ENCODE measurements at places on chromosomes 12 and 14. TPM values are rescaled to one million over a fixed set of nuclear protein-coding genes. Genes with fewer than 3 reads are reported as not detected.

Gene AMHR2
- total RNA-seq: 0.24 TPM

- no peaks in the 10 kb centered on the region for H3K36me3 ChIP-seq
- H3K4me3 ChIP-seq: no peak overlapping the region
- H3K27ac ChIP-seq: peak overlapping the region; percentile 9
- DNase-seq: no peak
- H3K4me1 ChIP-seq: peaks cover 43% of the 10 kb centered on the region
- H3K27me3 ChIP-seq: no peaks in the 10 kb centered on the region
These were observed 2.7 kb upstream of the TC2N start for GRCh38 chr14:91870001-91870400.

Gene GPR84
- 2.9 TPM for total RNA-seq

- H3K4me1 ChIP-seq: peaks cover 3% of the 10 kb centered on the region
- no peaks in the 10 kb centered on the region for H3K27me3 ChIP-seq
- peak within 1 kb of the TSS; percentile 7 for H3K27ac ChIP-seq
- DNase-seq: peak; percentile 26
- H3K4me3 ChIP-seq: peak within 1 kb of the TSS; percentile 55
These were observed at the start of gene ACOT4 for GRCh38 chr14:73591690-73592449. ACOT4 (plus strand) TSS chr14:73591873; CDS start chr14:73591960, 87 bp downstream.

DNA sequence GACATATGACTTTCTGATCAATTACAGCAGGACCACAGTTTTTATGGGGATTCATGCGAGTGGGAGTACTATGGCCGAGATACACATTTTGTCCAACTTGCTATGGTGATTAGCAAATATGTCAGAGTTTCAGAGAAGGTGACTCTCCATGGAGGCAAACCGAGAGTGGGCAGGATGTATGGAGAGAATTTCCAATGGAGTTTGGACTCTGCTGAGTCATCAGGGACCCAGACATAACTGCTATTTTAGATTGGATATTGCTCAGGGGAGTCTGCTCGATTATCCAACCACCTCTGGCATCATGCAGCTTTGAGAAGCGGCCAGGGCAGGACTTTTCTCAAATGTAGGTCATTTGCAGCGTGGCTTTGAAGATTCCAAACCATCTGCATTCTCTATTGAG is 9.5 kb upstream of the GSG1 start:
- no peak for DNase-seq
- peaks cover 19% of the 10 kb centered on the region for H3K4me1 ChIP-seq
- H3K27me3 ChIP-seq: no peaks in the 10 kb centered on the region
- no peaks in the 10 kb centered on the region for H3K36me3 ChIP-seq

DNA sequence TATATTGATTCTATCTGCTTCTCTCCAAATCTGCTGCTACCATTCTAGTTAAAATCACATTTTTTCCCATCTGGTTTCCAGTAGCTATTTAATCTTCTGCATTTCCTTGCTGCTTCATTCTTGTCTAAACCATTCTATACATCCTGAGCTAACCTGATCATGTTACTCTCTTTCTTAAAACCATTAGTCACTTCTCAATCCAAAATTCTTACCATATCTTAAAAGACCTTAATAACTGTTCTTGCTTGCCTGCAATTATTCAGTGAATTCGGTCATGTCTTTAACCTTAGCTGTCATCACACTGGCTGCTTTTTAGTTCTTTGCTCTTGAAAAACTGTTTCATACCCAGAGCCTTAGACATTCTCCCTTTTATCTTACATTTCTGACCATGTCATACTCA is 56.4 kb upstream of the PZP start:
- no peak overlapping the region for H3K4me3 ChIP-seq
- no peak overlapping the region for H3K27ac ChIP-seq

Gene JKAMP
- 22.0 TPM for total RNA-seq

Gene TDRD9
- 7.4 TPM for total RNA-seq

- no peak overlapping the region for H3K4me3 ChIP-seq
- no peak for DNase-seq
- H3K36me3 ChIP-seq: peaks cover 83% of the 10 kb centered on the region
- no peaks in the 10 kb centered on the region for H3K4me1 ChIP-seq
These were observed 32.6 kb downstream of the COCH start for GRCh38 chr14:30906752-30907658.

- H3K4me1 ChIP-seq: no peaks in the 10 kb centered on the region
- no peaks in the 10 kb centered on the region for H3K36me3 ChIP-seq
- H3K27me3 ChIP-seq: no peaks in the 10 kb centered on the region
- H3K27ac ChIP-seq: no peak overlapping the region
- H3K4me3 ChIP-seq: no peak overlapping the region
These were observed 152.6 kb upstream of the TBX3 start for GRCh38 chr12:114836609-114837008.

DNA sequence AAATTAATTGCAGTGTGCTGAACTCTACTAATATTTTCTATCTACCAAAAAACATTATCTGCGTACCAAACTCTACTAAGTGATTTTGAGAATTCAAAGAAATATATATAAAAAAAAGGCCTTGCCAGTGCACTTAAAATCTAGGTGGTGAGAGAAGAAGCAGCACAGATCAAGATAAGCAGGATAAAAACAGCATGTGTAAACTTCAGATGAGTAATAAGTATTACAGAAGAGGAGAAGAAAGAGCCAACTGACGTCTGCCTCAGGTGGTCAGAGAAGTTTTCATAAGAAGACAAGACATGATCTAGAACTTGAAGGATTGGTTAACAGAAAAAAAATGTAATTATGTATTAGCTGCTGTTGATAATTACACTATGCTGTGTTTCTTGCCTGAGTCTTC is 166.4 kb downstream of the DUSP6 start:
- H3K4me3 ChIP-seq: no peak overlapping the region
- no peak for DNase-seq
- no peaks in the 10 kb centered on the region for H3K27me3 ChIP-seq
- H3K27ac ChIP-seq: no peak overlapping the region

DNA sequence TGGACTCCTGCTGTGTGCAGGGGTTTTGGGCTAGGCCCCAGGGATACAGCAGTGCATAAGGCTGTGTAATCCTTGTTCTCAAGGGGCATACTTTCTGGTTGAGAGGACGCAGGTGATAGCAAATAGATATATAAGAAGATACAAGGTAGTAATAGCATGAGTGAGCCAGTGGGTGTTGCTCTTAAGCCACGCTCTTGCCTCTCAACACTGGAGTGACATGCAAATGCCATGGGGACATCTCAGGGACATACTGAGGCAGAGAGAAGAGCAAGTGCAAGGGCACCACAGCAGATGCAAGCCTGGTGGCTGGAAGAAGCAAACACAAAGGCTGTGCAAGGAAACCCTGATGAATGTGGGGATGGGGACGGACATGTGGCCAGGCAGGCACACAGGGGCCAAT is 223.3 kb downstream of the CHST11 start:
- no peak overlapping the region for H3K27ac ChIP-seq
- no peaks in the 10 kb centered on the region for H3K36me3 ChIP-seq
- H3K4me3 ChIP-seq: no peak overlapping the region
- no peak for DNase-seq
- H3K27me3 ChIP-seq: no peaks in the 10 kb centered on the region

DNA sequence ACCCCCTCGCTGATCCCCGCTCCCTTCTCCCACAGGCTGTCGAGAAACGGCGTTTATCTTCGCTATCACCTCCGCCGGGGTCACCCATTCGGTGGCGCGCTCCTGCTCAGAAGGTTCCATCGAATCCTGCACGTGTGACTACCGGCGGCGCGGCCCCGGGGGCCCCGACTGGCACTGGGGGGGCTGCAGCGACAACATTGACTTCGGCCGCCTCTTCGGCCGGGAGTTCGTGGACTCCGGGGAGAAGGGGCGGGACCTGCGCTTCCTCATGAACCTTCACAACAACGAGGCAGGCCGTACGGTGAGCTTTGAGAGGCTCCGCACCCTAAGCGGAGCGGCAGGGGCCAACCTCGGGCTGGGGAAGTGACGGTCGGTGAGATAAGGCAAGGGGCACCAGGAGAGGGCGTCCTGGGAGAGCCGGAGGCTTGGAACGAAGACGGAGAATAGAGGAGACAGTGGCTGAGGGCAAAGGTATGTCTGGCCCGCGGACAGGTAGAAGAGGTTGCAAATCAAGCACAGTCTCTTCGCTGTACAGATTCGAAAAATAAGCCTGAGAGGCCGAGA is 2.3 kb downstream of the WNT1 start:
- H3K36me3 ChIP-seq: no peaks in the 10 kb centered on the region
- peaks cover 39% of the 10 kb centered on the region for H3K4me1 ChIP-seq
- H3K27me3 ChIP-seq: peaks cover 81% of the 10 kb centered on the region
- peak overlapping the region; percentile 30 for H3K4me3 ChIP-seq
- no peak for DNase-seq

Gene ADAMTS20
- total RNA-seq: not detected

DNA sequence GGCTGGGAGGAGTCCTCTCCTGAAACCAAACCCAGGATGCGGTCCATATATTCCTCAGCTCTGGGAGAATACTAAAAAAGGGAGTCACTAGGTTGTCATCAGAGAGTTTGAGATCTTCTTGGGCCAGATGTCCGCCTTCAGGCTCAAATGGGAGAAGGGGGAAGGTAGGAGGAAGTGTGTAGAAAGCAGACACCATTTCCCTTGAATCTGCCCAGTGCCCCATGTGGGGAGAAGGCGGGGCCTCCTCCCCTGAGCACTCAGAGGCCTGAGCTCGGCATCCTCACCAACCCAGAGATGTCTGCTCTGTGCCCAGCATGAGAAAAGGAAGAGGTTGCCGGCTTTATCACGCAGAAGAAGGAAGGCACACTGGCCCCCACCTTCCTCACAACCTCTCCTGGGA is 37.3 kb downstream of the LTBP2 start:
- H3K27me3 ChIP-seq: no peaks in the 10 kb centered on the region
- H3K4me3 ChIP-seq: no peak overlapping the region
- H3K4me1 ChIP-seq: peaks cover 78% of the 10 kb centered on the region

Gene FAM181A
- total RNA-seq: not detected

Gene ZNF891
- total RNA-seq: 0.67 TPM

GRCh38 chr12:131795690-131796410 is 32.3 kb upstream of the MMP17 start:
- H3K27ac ChIP-seq: no peak overlapping the region
- DNase-seq: no peak
- H3K36me3 ChIP-seq: peaks cover 95% of the 10 kb centered on the region
- H3K27me3 ChIP-seq: no peaks in the 10 kb centered on the region

Gene KCNH3
- 0.35 TPM for total RNA-seq

Gene NINJ2
- 8.1 TPM for total RNA-seq

GRCh38 chr14:32510815-32511214 is 181.7 kb downstream of the AKAP6 start:
- H3K27me3 ChIP-seq: no peaks in the 10 kb centered on the region
- no peak overlapping the region for H3K4me3 ChIP-seq
- DNase-seq: no peak

DNA sequence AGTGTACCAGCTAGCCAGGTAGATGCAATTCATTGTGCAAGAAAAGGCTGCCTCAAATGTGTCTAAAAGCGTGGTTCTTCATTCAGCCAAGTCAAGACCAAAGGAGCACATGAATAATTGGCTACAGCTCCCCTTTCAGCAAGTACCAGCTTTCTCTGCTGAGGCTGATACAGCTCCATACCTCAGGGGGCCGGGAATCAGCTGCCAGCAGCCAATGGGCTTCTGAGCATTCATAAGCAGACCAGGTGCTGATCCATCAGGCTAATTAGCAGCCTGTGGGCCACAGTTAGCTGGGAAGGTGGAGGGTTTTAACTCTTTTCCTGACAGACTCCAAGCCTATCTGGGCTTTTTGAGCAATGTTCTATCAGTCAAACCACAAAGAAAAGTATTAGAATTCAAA is 264.7 kb downstream of the APAF1 start:
- no peaks in the 10 kb centered on the region for H3K36me3 ChIP-seq
- no peak overlapping the region for H3K4me3 ChIP-seq
- H3K4me1 ChIP-seq: no peaks in the 10 kb centered on the region

Gene PMEL
- 0.50 TPM for total RNA-seq

Gene GRIP1
- 2.1 TPM for total RNA-seq

GRCh38 chr14:57930241-57930975 is 64.5 kb upstream of the SLC35F4 start:
- no peak overlapping the region for H3K27ac ChIP-seq
- H3K36me3 ChIP-seq: no peaks in the 10 kb centered on the region
- peaks cover 4% of the 10 kb centered on the region for H3K27me3 ChIP-seq
- no peak for DNase-seq
- no peaks in the 10 kb centered on the region for H3K4me1 ChIP-seq

DNA sequence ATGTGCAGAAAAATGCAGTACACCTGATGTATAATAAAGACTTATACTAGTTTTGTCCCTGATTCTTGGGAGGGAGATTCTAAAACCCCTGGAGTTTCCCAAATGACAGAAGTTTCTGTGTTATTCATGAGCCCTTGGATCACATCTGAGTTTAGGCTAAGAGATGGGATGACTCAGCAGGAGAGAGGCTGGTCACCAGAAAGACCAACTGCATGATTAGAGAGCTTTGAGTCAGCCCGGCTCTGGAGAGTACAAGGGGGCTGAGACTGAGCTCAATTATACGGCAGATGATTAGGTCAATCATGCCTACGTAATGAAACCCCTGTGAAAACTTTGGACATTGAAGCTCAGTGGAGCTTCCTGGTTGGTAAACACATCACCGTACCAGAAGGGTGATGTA is 174.2 kb downstream of the SSPN start:
- no peaks in the 10 kb centered on the region for H3K27me3 ChIP-seq
- no peaks in the 10 kb centered on the region for H3K4me1 ChIP-seq
- DNase-seq: no peak

Gene AKAP6
- total RNA-seq: 164 TPM

DNA sequence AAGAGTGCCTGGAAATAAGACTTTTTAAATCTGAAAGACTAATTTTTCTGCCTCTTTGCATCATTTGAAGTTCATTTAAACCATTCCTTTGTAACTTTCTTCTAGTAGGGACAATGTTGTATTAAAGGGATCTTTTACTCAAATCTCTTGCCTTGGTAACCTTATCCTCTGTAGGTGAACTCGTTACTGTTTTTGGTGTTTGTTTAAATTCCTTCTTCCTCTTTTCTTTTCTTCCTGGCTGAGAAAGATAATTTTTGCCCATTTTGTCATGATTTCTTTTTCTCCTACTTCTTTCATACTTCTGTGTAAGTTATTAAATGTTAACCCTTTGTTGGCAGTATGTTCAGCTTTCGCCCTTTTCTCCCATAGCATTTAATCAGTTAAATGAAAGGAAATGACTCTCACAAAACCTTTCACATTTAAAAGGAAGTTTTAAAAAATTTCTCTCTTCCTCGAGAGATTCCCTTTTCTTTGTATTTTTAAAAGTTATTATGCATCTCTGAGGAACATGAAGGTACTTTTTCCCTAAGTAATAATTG is 10.3 kb downstream of the VEZT start:
- peaks cover 38% of the 10 kb centered on the region for H3K4me1 ChIP-seq
- no peak overlapping the region for H3K4me3 ChIP-seq
- no peaks in the 10 kb centered on the region for H3K36me3 ChIP-seq
- DNase-seq: no peak
- H3K27ac ChIP-seq: no peak overlapping the region

- no peak for DNase-seq
- no peaks in the 10 kb centered on the region for H3K36me3 ChIP-seq
- H3K4me3 ChIP-seq: no peak overlapping the region
- H3K27ac ChIP-seq: no peak overlapping the region
- H3K27me3 ChIP-seq: no peaks in the 10 kb centered on the region
These were observed 137.2 kb upstream of the TRHDE start for GRCh38 chr12:72135021-72135301.

- H3K27me3 ChIP-seq: no peaks in the 10 kb centered on the region
- H3K36me3 ChIP-seq: peaks cover 14% of the 10 kb centered on the region
- no peak overlapping the region for H3K4me3 ChIP-seq
- DNase-seq: no peak
- peaks cover 63% of the 10 kb centered on the region for H3K4me1 ChIP-seq
These were observed 24.0 kb upstream of the NUDT14 start for GRCh38 chr14:105204931-105205672.

GRCh38 chr12:116922194-116922897 is 11.6 kb downstream of the FBXW8 start:
- H3K4me3 ChIP-seq: no peak overlapping the region
- no peaks in the 10 kb centered on the region for H3K36me3 ChIP-seq
- no peak overlapping the region for H3K27ac ChIP-seq
- H3K4me1 ChIP-seq: no peaks in the 10 kb centered on the region
- DNase-seq: no peak

- H3K27me3 ChIP-seq: no peaks in the 10 kb centered on the region
- H3K27ac ChIP-seq: no peak overlapping the region
These were observed 146.2 kb upstream of the RFLNA start for GRCh38 chr12:124148481-124149273.
